HS-27A (cell line): ENCODE measurements at places on chromosomes 16 and 17.

- DNase-seq: peak; percentile 94
These were observed at the start of gene ADAT1 for GRCh38 chr16:75622761-75623605. ADAT1 (minus strand) TSS chr16:75623281; CDS start chr16:75620799, 2,482 bp downstream.

DNA sequence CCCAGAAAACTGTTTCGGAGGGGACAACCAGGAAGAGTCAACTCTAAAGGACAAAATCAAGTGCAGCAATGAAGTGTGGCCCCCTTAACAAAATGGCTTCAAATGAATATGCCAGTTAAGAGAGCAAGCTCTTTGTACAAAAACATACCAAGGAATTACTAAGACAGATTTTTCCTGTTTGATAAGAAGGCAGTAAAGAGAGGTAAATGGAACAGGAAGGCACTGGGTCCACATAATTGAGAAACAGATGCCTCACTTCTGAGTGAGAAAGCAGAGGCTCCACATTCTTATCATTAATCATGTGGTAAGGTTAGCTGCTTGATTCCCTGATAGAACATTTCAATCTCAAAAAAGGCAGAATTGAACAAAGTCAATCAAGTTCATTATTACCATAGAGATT is 44.9 kb downstream of the MBTD1 start:
- DNase-seq: no peak

DNA sequence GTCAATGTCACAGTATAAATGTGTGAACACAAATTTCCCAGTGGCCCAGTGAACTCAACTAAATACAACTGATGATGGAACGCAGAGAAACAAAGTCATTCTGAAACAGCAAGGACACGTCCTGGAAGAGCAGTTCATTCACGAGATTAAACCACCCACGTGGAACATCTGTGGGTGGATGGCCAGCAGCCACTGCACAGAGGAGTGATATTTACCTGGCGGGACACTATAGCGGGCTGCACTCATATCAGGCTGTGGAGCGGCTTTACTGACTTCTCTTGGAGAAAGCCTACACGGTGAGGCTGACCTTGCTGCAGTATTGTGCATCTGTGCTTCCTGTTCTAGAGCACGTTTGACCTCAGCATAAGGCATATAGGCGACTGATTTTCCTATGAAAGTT is 87.3 kb downstream of the TTC19 start:
- no peak for DNase-seq

DNA sequence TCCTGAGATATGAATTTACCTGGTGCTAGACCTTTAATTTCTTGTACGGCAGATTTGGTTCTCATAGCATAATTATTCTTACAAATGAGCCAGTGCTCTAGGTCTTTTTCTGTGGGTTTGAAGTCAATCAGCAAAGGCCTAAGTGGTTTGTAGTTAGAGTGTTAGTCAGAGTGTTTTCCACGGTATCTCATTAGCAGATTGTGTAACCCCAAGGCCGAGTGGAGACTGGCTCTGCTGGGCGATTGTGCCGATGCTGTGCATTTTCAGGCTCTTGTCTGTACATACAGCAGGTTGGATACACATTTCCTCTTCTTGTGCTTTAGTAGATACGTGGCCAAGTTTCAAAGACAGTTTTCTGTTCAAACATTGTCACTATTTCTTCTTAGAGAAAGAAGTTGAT is 78.6 kb upstream of the CA10 start:
- DNase-seq: no peak

DNA sequence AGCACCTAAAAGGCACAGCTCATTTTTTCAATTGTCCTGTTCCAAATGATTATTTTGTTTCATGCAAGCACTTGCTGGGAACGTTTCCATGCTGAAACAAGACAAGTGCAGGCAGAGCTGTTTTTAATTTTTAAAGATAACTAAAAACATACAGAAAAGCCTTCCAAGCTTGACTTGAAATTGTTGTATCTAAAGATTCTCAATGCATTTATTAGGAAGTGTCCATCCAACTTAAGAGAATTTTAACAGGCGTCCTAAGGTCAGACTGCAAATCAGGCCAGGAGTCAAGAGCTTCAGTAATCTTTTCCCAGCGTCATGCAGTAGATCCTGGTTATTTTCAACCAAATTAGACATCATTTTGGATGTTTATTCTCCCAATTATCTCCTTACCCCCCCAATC is 702.8 kb downstream of the KCNJ2 start:
- DNase-seq: no peak

DNA sequence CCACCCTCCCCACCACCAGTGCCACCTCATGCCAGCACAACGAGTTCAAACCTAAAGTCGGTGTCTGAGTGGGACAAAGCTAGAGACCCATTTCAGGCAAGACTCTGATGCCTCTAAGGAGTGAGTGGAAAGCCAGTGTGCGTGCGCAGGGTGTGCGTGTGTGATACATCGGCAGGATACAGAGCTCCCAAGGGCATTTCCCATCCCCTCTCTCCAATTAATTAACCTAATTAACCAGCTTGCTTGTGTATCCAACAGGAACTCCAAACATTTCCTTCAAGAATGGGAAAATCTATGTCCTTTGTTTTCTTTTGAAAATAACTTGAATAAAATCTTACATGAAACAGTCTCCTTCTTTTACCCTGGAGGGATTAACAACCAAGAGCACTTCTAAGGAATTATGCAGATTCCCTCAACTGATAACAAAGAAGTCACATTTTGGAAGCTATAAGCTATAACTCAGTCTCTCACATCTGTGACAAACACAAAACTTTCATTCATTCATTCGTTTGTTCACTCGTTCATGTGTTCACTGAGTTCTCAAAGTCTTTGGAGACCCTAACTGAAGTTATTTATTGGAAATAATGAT is 9.9 kb downstream of the ATPAF2 start:
- no peak for DNase-seq

DNA sequence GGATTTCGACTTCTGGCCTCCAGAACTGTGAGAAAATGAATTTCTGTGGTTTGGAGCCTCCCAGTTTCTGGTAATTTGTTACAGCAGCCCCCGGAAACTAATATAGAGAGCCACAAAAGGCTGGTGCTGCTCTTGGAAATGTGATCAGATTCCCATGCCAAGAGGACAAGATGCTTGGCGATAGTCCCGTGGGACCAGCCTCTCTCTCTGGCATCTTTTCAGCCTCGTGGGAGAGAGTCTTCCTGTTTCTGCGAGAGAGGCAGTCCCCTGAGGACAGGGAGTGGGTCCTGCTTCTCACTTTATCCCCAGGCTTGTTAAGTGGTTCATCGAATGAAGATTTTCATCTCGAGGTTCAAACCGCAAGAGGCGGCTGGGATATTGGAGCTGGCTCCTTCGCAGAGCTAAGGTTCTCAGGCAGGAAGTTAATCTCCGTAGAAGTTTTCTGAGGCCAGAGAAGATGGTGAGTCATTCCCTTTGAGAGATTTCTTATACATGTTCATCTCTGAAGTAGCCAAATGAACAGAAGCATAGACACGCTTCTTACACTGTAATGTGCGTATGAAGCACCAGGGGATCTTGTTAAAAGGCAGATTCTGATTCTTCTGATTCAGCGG is 211.6 kb upstream of the SDK2 start:
- DNase-seq: no peak

DNA sequence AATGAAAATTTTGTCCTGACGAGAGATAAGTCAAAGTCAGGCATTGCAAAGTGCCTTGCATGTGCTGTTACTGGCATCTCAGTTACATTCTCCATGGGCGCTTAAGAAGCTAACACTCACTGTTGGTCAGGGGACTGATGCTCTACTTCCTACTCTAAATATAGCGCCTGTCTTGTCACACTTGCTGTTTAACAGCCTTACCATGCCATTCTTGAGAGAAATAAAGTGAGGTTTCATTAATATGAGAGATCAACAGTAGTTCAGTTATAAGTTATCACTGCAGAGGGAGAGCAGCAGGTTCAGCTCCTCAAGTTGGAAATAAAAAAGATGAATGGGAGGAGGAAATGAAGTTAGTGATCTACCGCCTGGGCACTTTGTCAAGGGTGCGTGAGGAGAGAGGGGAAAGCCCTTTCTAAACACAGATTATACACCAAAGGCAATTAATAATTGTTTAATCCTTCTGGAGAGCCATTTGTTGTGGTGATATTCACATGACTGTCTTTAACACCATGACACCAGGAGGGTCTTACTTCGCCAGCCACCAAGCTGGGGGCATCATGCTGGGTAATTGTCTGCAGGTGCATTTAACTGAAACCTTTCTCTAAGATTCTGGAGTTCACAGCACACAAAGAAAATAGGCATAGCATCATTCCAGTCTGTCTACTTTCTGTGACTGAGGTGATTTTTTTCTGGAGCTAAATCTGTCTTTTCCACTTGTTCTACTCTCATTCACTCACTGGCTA is 568.7 kb upstream of the HSBP1 start:
- DNase-seq: no peak

GRCh38 chr17:10041916-10042588 is 137.0 kb upstream of the RCVRN start:
- DNase-seq: no peak

DNA sequence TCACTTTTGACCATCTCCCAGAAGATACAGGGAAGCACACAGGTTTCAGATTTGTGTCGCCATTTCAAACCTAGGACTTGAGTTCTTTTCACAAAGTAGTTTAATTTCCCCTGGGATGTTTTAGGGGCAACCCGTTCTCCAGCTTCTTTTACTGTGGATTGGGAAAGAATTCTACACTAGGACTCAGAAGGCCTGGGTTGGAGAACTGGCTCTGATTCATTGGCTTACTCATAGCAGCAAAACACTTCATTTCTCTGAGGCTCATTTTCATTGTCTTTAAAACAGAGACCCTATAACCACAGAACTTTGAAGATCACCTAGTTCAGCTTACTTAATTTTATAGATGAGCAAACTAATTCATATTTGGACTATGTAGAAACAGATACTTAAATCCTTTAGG is 175.9 kb upstream of the SALL1 start:
- DNase-seq: no peak

GRCh38 chr17:55632893-55633292 is 89.8 kb downstream of the TMEM100 start:
- DNase-seq: no peak

DNA sequence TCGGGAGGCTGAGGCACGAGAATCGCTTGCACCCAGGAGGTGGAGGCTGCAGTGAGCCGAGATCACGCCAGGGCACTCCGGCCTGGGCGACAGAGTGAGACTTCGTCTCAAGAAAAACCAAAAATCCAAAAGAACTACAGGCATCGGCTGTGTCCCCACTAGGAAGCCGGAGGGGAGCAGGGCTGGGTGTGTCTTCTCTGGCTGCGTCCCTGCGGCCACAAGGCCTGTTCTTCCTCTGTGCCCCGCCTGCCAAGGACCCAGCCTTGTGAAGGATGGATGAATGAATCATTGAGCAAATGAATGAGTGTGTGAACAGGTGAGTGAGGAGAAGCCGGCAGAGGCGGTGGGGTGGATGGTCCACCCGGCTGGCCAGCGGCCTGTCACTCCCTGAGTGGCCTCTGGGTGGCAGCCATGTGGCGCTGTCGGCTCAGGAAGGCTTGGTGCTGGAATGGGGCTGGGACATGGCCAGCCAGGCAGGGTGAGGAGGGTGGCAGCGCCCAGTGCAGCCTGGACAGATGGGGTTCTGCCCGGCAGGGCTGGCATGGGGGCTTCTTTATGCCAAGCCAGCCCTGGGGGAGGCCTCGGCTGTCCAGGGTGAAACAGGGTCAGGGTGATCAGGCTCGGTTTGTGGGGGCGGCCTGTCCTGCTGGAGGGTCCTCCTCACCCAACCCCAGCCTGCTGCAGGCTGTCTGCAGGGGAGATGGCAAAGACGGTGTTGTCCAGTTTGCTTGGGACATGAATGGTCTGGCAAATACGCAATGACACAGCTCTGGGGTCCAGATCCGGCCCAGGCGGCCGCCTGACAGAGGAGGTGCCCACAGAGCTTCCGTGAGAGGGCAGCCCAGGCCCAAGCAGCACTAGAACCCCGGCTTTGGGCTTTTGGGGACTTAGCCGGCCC is 21.7 kb downstream of the SLC25A10 start:
- no peak for DNase-seq

DNA sequence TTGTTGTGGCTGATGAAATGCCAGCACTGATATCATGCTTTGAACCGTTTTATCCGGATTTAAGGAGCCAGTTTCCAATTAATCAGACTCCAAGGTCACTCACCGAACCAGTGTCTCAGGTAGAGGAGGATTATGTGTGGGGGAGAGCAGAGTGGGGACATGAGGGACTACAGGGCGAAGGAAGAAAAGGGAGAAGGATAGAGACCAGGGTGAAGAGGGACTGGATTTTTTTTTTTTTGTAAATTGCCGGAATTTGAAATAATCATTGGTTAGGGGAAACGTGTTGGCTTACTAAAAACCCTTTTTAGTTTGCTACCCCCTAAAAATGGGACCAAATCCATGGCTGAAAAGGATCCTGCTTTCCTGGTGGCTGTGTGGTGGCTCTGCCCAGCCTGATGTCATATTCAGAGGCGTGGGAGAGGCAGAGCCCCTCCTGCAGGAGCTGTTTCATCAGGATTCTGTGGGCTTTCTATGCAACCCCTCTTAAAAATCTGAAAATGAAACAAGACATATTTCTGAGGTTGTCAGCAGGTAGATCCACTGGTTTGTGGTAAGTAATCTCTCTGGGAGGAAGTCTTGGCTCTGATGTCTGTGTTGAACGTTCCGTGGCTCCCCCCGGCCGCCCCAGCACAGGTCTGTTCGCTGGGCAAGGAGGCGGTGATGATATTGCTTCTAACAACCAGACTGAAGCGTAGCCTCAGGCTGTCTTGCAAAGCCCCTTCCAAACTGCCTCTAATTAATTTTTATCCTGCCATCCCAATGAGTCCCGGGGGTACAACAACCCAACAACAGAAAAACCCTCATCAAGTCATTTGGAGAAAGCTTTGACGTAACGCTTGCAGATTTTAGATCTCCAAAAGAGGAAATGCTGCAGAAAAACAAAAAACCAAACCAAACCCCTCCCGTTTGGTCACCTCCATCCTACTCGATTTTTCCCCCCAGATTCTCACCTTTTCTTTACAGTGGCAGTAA is 143.0 kb upstream of the ZFHX3 start:
- no peak for DNase-seq

DNA sequence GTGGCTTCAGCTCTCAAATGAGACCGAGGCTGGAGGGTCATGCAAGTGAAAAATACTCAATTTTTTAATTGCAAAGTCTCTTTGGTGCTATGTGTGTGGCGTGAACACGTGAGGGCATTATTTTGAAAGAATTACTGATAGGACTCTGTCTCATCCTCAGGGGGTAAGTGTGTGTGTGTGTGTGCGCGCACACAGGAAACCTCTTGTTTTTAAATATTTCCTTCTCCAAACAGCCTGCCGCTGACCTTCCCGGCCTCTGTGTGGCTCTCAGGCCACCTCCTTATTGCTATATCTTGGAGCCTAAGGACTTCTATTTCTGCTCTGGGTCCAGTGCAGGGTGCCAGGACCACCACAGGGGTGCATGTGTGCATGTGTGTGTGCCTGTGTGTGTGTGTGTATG is 99.7 kb downstream of the CMIP start:
- no peak for DNase-seq

- no peak for DNase-seq
These were observed 31.9 kb downstream of the RNF213 start for GRCh38 chr17:80292521-80292971.
